ENCODE measurements at places on chromosomes 13 and 19.

DNA sequence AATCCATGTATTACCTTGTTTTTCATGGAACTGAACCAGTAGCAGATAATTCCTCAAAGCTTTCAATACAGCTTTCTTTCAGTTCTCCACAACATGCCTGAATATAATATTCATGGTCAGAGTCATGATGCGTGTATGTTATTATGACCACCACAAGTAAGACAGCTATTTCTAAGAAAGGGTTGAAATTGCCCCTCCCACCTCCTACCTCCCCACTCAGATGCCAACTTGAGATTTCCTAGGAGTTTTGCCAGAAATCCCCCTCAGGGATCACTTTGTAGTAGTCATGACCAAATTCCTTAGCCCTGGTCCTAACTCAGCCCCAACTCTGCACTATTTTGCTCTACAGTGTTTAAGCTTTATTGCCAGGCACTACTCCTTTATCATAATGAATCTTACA is 69.9 kb upstream of the RAP2A start:
- DNase-seq = no peak

- no peak for DNase-seq
Measured at GRCh38 chr19:18346091-18346490, 5.7 kb downstream of the PGPEP1 start.

- DNase-seq = no peak
Measured at GRCh38 chr19:38650911-38651584, 3.6 kb downstream of the ACTN4 start.

DNA sequence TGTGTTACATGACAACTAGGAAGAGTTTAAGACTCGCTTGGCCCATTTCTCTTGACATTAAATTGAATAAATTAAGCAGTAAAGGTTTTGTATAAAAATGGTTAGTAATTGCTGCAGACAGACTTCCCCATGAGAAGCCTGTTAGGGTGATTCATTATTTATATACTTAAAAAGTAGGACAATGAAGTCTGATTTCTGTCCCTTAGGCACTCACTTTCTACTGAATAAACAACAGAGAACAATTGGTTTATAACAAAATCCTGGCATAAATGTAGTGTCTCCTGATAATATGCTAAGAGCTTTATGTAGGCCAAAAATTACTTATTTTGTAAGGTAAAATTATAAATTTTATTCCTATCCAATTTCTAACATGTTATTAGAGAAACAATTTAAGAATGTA is 2138.5 kb upstream of the PCDH20 start:
- DNase-seq = no peak

DNA sequence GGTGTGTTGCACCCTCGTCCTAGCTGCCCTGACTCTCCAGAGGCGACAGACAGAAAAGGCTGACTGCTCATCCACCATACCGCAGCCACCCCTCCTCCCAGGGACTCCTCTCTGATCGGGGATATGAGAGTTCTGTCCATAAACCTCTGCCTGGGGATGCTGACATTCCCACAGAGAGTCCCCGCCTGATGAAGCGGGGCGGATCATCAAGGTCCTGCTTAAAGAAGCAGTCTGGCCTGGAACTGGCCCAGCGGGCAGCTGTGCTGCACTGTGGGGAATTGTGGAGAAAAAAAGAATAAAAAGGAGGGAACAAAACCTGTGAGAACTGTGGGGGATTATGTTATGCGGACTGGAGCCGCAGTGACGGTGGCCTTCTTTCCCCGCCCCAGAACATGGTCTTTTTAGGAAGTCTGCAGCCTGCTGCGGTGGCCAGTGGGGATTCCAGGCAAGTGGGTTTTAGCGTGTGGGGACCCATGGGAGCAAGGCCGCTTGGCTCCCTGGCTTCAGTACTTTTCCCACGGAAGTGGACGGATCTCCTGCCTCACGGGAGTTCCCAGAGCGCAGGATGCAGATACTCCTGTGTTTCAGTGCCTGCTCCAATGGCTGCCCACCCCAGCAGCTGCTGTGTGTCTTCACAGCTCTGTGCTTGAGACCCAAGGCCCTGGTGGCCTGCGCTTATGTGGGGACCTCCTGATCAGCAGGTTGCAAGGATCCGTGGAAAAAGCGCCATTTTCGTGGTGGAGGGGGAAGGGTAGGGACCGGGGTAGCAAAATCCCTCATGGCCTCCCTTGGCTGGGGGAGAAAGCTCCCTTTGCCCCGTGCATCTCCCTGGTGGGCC is 1456.2 kb upstream of the SLC10A2 start:
- no peak for DNase-seq

- no peak for DNase-seq
Measured at GRCh38 chr19:49136771-49137171, 17.4 kb downstream of the PPFIA3 start.

DNA sequence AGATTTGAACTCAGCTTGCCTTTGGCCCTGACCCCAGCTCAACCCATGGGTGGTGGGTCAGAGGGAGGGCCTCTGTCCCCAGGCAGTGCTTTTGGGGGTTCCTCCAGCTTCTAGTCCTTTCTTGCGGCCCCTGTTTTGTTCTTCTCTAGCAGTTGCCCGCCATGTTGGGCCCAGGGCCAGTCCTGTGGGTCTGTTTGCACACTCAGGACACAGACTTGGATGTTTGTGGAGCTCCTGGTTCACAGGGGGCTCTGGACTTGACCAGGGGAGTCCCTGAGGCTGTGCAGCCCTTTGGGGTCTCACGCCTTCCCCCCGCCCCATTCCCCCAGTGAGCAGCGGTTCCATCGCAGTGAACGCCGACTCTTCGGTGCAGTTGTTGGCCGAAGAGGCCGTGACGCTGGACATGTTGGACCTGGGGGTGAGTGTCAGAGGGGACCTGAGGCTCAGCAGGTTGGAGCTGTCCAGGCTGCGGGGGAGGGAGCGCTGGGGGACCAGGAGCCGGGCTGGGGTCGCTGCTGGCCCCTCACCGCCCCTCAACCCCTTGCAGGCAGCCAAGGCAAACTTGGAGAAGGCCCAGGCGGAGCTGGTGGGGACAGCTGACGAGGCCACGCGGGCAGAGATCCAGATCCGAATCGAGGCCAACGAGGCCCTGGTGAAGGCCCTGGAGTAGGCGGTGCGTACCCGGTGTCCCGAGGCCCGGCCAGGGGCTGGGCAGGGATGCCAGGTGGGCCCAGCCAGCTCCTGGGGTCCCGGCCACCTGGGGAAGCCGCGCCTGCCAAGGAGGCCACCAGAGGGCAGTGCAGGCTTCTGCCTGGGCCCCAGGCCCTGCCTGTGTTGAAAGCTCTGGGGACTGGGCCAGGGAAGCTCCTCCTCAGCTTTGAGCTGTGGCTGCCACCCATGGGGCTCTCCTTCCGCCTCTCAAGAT is 2.5 kb downstream of the ATP5F1D start:
- peak; percentile 88 for DNase-seq

- DNase-seq = no peak
Measured at GRCh38 chr19:4738734-4739133, 15.1 kb upstream of the DPP9 start.

GRCh38 chr19:8988204-8988603 is 22.0 kb downstream of the MUC16 start:
- DNase-seq = peak; percentile 6

DNA sequence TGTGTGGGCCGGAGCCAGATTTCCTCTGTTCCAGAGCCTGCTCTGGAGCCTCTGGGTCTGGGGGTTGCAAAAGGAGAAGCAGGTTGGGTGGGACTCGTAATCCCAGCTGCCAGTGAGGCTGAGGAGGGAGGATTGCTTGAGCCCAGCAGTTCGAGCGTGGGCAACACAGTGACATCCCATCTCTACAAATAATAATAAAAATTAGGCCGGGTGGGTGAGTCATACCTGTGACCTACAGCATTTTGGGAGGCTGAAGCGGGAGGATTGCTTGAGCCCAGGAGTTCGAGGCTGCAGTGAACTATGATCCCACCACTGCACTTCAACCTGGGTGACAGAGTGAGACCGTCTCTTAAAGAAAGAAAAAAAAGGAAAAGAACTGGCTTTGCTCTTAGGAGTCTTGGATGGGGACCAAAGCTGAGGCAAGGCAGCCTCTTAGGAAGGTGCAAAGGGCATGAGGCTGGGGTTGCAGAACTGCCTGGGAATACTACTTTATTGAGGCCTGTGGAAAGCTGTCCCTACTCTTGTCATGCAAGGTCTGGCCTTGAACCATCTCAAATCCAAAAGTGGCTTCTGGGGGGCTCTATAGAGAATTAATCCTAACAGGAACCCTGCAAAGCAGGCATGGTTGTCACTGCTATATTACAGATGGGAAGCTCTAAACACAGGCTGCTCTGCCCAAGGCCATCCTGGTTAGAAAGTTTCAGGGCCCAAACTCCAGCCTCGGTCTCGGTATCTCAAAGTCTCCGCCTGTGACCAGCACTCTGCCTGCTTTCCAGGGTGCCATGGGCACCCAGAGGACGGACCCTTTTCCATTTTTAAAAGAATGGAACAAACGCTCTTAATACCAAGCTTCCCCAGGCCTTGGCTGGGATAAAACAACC is 880 bp upstream of the C19orf12 start:
- no peak for DNase-seq

GRCh38 chr13:45412274-45413049 is 5.7 kb downstream of the SLC25A30 start:
- DNase-seq = no peak

- no peak for DNase-seq
Measured at GRCh38 chr19:39385629-39386411, 5.1 kb downstream of the PAF1 start.

DNA sequence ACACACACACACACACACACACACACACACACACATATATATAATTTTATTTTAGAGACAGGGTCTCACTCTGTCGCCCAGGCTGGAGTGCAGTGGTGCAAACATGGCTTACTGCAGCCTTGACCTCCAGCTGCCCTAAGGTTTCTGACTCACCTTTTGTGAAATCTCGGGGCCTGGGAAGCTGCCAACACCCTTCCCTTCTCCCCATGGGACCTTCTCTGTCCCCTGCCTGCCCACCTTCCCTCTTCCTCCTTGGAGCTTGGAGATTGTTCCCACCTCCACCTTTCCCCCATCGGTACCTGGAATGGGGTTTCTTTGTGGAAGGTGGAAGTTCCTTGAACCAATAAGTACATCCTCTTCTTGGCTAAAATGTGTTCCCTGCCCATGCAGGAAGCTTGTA is 6.3 kb downstream of the ARRDC5 start:
- no peak for DNase-seq

DNA sequence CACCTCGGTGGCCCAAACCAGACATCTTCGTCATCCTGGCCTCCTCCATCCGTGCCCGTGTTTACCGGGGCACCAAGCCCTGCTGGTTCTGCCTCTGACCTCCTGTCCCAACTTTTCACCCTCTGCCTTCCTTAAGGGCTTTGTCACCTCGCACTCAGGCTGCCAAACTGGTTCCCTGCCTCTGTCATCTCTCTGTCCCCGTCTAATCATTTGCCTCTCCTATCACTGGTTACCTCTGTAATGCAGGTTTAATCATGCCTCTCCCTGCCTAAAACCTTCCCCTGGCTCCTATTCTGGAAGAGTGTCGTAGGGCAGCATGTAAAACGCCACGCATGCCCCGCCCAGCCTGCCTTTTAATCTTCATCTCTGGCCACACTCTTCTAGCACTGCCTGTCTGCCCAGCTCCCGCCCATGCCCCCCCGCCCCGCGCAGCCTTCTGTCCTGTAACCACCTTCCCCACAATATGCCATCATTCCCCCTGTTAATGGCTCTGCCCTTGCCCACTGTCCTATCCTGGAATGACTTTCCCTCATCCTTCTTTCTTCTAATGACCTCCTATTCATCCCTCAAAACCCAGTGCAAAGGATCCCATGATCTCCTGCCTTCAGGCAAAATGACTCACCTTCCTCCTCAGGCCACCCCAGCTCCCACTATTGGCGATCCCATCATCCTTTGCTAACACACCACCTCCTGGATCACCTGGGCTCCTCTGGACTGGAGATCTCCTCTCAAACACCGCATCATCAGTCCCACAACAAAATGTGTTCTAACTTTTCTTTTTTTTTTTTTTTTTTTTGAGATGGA is 66.7 kb downstream of the PEX11G start:
- no peak for DNase-seq

DNA sequence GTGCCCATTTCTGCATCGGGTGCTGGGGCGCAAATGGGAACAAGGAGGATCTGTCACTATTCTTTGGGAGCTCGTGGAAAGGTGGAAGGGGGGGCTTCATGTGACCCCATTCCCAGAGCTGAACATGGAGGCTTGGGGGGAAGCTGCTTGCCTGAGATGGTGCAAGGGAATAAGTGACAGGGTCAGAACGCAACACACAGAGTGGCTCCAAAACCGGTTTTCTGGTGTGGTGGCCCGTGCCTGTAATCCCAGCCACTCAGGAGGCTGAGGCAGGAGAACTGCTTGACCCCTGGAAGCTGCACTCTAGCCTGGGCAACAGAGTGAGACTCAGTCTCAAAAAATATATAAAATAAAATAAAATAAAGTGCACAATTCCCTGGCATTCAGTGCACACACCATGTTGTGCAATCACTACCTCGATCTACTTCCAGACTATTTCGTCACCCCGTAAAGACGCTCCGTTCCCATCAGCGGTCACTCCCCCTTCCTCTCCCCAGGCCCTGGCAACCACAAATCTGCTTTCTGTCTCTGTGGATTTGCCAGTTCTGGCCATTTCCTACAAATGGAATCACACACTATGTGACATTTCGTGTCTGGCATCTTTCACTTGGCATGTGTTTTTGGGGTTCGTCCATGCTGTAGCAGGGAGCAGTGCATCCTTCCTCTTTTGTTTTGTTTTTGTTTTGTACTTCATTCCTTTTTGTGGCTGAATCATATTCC is 18.2 kb upstream of the COMP start:
- no peak for DNase-seq

DNA sequence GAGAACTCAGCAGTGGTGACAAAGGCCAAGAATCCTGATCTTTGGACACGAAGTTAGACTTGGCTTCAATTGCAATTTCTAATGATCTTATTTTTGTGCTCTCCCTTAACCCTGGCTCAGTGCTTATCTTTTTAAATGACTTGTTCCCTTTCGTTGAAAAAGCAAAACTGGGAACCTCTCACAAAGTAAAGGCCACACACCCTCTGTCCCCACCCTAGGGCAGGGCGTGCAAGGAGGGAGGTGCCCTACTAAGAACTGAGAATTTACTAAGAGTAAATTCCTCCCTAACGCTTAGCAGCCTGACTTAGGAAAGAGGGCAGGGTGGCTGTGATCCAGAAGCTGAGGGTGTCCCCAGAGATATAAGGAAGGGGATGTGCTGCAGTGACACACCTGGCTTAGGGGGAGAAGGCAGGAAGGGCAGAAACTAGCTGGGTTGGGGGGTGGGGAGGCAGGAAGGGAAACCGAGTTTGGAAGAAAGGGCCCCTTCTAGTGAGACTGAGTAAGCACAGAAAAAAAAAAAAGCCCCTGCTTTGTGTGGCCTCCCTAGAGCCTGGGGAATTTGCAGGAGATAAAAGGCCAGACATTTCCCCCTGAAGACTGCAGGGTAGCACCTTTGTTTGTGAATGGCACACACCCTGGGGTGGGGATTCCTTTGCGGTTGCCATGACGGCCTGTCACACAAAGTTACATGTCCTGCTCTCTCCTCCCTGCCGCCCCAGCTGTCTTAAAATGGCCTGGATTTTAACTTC is 435.1 kb downstream of the EFNB2 start:
- no peak for DNase-seq

DNA sequence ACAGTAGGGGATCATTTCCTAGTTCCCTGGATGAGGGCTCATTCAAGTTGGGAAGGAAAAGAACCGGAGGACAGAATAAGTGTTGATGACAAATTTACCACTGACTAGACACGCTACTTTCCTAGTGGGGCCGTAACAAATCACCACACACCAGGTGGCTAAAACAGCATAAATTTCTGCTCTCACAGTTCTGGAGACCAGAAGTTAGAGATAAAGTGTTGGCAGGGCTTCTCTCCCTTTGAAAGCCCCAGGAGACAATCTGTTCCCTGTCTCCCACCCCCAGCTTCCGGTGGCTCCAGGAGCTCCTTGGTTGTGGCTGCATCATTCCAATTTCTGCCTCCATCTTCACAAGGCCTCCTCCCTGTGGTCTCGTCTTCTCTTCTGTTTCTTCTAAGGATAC is 65.4 kb upstream of the ARGLU1 start:
- DNase-seq = no peak

- no peak for DNase-seq
Measured at GRCh38 chr13:20664351-20664750, 39.1 kb upstream of the IL17D start.

Measured in hematopoietic multipotent progenitor cell treated with erythropoietin and hydrocortisone succinate and interleukin-3 and kit ligand, for 15 days (in vitro differentiated cells).